ENCODE measurements at places on chromosomes 7 and 10.

DNA sequence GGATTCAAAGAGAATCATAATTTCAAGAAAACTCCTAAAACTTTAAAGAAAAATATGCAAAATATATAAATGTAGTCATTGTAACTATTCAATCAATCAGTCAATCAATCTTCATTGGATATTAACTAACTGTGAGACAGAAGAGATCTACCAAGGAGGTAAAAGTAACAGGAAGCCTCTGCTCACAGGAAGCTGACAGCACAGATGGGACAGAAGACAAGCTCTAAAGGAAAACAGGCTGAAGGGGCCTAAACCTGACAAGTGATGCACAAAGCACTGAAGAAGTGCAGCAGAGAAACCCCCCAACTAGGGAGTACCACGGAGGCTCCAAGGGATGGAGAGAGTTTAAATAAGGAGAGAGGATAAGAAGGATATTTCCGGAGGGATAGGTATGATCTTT lies 173.0 kb downstream of the SKAP2 start:
- no peak for DNase-seq

- DNase-seq = no peak
Measured at GRCh38 chr10:109393425-109393824, 529.9 kb downstream of the XPNPEP1 start.

DNA sequence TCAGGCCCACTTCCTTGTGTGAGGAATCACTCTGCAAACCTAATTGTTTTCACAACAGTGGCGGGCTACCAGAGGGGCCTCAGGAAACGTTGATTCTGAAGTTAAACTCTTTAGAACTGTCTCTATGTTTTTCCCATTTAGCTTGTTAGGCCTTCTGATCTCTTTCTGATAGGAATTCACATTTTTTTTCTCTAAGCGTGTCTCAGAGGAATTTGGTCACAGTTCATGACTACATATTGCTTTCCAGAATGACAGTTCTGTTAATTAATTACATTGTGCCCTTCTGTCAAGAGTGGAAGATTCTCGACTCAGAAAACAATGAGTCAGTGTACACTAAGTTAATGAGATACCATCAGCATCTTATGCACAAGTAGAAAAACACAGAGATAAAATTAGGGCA lies 469.2 kb upstream of the C7orf33 start:
- DNase-seq = peak; percentile 91

GRCh38 chr10:62583876-62584615 lies 209.9 kb downstream of the ZNF365 start:
- DNase-seq = peak; percentile 93

GRCh38 chr7:36670585-36671431 lies 53.5 kb downstream of the AOAH start:
- peak; percentile 77 for DNase-seq

- peak; percentile 17 for DNase-seq
Measured at GRCh38 chr10:111004016-111004415, 72.8 kb upstream of the ADRA2A start.

GRCh38 chr7:40162516-40162915 lies 27.7 kb downstream of the SUGCT start:
- no peak for DNase-seq

DNA sequence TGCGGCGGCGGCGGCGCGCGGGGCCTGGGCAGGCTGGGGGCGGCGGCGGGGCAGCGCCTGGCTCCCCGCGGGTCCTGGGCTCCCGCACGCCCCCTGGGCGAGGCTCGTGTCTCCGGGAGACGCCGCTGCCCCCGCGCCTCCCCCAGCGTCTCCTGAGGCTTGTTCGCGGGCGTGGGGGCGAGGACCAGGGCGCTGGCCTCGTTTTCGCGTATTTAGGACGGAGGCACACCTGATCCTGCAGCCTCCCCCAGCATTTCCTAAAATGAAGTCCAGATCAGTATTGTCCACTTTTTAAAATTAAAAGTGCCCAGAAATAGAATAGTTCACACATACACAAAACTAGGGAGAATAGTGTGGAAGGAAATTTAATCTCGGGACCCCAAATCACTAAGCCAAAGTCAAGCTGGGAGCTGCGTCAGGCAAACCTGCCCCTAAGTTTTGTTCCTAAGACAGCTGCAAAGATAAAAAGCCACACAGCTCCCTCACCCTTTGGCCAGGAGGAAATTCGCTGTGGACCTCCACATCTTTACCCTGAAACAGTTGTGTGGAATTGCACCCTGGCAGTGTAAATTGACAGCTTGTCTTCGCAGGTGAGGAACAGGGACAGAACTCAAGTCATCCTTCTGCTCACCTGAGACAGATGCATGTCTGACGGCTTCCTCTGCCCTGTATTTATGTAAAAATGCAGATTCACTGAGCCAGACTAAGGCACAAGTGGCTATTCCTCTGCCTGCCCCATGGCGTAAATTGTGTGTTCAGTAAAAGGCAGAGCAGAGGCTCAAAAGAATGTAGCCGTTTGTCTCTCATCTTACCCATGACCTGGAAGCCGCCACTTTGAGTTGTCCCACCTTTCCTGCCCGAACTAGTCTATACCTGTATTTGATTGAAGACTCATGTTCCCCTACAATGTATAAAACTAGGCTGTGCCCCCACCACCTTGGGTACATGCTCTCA lies 740 bp downstream of the GALNT11 start:
- peak; percentile 3 for DNase-seq

DNA sequence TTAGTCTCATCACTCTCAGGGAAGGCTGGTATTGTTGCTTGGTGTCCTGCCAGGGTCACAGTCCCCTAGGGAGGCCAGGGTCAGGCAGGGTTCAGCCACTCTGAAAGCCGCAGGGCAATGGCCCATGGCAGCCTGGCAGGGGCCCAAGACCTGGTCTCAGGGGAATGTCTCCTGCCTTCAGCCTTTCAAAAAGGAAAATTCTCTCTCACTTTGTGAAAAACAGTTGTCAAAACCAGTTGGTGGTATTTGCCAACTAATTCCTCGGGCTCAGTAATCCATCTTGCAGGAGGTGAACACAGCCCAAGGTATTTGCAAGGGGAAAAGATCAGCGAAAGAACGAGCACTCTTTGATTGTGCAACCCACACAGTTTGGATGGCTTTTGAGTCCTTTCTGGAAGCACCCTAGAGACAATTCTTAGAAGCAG lies 101.5 kb downstream of the JCAD start:
- DNase-seq = peak; percentile 93

- DNase-seq = peak; percentile 80
Measured at GRCh38 chr10:23345861-23346260, 1.3 kb upstream of the C10orf67 start.

- DNase-seq = no peak
Measured at GRCh38 chr10:6958711-6959110, 378.6 kb upstream of the PRKCQ start.

- DNase-seq = no peak
Measured at GRCh38 chr7:26664274-26664673, 200.1 kb downstream of the SKAP2 start.

- peak; percentile 40 for DNase-seq
Measured at GRCh38 chr10:53403688-53404087, 631.1 kb upstream of the MBL2 start.

DNA sequence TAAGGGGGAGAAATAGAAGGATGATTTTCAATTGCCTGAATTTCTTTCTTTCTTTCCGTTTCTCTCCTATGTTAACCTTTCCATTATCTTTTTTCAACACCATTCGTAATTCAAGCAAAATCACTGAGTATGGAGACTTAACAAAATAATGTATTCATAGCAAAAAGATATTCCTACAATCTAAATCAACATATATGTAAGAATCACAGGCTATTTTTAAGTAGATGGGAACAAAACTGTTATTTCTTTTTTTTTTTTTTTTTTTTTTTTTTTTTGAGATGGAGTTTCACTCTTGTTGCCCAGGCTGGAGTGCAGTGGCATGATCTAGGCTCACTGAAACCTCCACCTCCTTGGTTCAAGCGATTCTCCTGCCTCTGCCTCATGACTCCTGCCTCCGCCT lies 27.2 kb upstream of the JMJD1C start:
- DNase-seq = no peak

DNA sequence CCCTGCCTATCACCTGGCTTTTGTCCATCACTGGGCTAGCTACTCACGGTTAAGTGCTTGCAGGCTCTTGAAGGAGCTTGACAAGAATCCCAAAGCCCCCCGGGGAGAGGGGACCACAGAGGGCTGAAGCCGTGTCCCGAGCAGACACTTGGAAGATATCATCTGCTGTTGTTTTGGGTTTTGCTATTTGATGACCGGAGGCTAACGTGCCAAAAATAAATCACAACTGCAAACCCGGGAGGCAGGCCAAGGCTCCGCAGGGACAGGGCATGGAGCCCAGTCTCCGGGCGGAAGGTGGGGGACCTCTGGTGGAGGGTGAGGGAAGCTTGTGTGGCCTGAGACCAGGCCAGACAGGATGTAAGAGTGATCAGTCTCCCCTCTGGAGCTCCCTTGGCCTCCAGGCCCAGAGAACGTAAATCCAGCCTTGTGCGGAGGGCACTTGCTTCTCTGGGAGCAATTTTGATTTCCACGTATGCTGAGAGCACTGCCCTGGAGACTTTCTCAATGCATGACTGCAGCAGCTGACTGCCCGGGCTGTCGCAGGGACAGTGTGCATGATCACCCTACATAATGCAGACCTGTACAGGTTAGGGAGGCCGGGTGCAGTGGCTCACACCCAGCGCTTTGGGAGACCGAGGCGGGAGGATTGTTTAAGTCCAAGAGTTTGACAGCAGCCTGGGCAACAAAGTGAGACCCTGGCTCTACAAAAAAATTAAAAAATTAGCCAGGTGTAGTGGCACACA lies at the start of gene PHKG1:
Gene PHKG1, minus strand, starts transcription at position 164 of the 743 bp plus-strand sequence. CDS start 4,011 bp downstream, outside the sequence.
- peak; percentile 65 for DNase-seq

GRCh38 chr10:85864868-85865526 lies 501.6 kb downstream of the GRID1 start:
- DNase-seq = no peak

GRCh38 chr10:97664282-97664850 lies 22.7 kb downstream of the AVPI1 start:
- no peak for DNase-seq

DNA sequence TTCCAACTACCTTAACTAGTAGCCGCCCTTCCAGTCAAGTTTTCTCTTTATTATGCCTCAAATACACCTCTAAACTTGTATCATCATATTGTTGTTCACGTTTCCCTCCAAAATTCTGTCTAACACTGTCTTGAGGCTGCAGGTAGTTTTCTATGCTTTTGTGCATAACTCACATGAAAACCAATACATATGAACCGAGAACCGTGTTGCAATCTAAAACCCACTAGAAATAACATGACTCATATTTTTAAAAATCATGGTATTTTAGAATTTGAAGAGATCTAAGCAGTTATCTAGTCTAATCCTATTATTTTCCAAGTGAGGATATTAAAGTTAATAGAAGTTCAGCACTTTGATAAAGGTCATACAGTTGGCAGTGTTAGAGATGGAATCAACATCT lies 18.2 kb downstream of the LIPF start:
- no peak for DNase-seq

DNA sequence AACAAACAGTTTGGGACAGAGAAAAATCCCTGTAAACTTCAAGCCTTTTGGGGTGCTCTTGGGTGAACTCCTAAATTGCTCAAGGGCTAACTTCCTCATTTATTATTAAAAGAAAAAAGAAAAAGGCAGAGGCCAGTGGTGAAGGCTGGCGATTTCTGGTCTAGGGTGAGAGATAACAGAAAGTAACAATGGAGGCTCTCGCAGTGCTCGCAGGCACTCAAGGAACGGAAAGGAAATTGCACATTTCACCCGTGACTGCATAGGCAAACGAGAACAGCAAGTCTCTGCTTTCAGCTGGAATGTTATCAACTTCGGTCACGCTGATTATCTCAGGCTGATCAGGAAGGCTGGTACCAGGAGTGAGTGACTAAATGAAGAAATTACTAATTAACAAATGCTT lies 70.7 kb downstream of the PRKAG2 start:
- peak; percentile 49 for DNase-seq

DNA sequence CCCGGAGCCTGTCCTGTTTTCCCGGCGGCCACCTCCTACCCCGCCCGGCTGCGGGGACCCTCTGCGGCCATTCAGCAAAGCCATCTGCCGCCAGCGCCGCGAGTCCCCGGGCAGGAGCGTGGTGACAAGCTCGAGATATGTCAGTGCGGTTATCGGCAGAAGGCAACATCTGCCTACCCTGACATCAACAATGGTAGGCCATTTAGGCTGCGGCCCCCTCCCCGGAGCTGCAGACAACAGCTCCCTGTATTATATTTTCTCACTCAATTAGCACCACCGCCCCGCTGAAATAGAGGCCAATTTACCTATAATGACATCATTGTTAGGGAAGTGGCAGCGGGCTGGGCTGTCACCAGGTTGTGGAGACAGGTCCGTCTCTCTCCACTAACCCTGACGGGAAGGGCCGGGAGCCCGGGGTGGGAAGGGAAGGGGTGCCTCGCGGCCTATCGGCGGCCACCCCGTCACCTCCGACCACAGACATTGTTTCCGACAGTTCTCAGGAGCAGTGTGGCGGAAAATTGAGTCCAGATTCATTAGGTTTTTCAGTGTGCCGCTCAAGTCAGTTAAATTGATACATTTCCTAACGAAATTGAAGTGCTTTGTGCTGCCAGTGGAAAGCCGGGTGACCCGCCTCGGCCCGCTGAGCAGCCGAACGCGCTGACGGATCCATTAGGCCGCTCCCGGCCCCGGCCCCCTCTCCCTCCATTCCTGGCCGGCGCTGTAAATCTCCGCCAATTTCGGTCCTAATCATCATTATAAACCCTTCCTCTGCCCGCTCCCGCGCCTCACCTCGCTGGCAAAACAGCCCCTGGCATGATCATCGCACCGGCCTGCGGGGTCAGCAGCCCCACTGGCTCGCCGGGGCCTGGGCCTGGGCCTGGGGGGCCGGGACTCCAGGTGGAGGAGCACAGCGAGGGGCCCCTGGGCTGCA lies 43.0 kb downstream of the UNCX start:
- no peak for DNase-seq
